ENCODE measurements at places on chromosomes 5 and 9.

- DNase-seq, result no peak
These were observed 388.9 kb upstream of the ACTBL2 start for GRCh38 chr5:57871496-57871895.

- peak; percentile 39 for DNase-seq
These were observed 290.5 kb downstream of the SLF1 start for GRCh38 chr5:94908889-94909480.

DNA sequence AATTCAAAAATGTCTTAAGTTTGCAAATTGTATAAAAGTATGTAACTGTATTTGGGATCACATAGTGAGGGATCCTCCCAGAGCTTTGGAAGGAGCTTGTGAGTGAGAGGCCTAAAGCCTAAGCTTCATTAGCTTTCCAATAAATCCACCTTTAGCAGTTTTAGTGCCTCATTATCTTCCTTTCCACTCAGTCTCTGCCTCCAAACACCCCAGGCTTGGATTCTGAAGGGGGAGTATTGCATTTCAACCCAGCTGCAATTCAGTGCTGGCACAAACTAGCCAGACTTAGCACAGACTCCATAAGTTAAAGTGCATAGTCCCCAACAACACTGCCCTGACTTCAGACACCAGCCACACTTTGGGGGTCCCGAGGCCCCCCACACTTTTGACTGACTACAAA is 113.5 kb downstream of the SMARCA2 start:
- no peak for DNase-seq

DNA sequence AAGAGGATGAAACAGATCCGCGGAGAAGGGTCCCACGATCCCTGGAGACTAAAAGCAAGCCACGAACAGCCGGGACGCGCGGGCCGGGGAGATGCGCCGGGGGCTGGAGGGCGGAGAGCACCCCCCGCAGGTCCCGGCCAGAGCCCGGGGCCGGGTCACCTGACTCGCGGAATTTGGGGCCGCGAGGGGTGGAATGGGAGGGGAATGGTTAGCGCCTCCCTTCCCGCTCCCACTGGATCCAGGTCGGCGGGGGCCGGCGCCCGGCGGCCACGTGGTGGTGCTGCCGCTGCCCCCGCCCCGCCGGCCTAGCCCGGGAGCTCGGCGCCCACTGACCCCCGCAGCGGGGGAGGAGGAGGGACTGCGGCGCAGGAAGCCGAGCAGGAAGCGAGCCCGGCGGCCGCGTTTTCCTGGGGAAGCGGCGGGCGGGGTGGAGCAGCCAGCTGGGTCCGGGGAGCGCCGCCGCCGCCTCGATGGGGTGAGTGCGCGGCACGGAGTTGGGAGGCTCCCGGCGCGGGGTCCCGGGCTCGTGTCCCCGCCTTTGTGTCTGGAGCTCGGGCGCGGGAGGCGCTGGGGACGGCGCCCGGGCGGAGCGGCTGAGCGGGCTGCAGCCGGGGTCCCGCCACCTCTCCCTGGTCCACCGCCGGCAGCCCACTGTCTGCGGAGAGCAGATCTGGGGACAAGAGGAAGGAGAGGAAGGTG is at the start of gene RAI14:
Gene RAI14 (plus strand): TSS at position 328 of the 699 bp plus-strand sequence. CDS start 30,592 bp downstream, outside the sequence.
- DNase-seq, result no peak

GRCh38 chr5:31407921-31408693 is 123.8 kb downstream of the DROSHA start:
- no peak for DNase-seq

DNA sequence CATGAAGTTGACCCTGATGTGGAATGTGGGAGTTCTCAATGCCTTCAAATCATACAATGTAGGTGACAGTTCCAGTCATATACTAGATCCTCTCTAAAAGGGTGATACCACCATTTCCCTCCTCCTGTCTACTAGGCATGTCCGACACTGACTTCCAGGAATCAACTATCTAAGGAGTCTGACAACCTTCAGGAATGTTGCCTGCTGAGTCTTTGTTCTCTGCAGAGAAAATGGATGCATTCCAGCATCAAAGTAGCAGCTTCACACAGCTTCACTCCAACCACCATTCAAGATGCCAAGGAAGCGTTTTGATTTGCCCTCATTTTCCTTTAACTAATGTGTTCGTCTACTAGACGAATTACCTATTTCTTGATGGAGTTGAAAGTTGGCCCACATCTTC is 530.2 kb downstream of the EBF1 start:
- no peak for DNase-seq

DNA sequence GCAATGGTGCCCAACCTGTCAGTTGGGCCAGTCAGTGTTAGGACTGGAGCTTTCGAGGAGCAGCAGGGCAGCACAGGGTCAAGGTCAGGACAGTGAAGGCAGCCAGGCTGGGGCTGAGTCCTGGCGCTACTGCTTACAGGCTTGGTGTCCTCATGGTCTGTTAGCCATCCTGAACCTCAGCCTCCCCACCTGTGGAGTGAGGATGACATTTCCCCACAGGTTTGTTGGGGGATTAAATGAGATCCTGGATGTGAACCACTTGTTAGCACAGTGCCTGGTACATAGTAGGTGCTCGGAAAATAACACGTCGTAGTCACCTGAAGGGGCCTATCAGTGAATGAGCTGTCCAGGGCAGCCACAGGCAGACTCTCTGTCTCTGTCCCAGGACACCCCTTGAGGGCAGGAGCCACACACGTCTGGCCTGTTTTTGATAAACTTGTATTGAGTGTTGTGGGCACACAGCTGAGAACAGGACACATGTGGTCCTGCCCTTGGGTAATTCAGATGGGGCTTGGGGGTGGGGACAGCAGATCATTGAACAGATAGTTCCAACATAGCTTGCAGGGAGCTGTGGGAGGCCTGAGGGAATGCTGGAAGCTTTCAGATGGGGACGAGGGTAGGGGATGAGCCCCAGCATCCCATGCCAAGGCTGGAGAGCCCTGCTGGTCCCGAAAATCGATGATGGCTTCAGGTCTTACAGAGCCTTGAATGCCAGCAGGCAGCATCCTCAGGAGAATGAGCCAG is 69.3 kb downstream of the AMBP start:
- no peak for DNase-seq

DNA sequence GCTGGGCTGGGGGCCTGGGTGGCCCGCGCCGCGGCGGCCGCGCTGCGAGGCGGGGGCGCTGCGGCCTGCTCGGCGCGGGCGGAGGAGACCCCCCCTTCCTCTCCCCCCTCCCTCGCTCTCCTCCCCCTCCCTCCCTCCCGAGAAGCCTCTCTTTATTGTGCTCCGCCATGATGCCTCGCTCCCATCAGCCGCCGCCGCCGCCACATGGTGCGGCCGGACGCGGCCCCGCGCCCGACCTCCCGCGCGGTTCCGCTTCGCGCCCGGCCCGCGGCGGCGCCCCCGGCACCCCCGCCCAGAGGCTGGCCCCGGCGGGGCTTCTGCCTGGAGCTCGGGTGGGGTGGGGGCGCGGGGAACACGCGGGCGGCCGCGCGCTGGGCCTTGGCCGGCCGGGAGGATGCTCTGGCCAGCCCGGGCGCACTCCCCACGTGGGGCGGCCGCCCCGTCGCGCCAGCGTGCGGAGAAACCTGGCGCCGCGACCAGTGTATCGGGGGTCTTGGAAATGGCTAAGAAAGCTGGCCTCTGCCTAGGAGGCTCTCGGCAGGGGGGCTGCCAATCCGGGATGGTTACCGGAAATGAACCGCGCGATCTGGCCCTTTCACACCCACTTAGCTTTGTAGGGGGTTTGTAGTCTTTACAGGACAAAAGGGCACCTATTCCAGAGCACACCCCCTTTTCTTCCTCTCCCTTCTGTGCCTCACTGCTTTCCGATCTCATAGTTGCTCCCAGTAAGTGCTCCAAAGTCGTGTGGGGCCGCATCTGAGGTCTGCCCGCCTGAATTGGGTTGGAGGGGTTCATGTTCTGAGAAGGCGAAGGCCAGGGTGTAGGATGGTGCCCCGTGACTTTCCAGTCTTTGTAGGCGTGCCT is 1.0 kb downstream of the SET start:
- peak; percentile 44 for DNase-seq

DNA sequence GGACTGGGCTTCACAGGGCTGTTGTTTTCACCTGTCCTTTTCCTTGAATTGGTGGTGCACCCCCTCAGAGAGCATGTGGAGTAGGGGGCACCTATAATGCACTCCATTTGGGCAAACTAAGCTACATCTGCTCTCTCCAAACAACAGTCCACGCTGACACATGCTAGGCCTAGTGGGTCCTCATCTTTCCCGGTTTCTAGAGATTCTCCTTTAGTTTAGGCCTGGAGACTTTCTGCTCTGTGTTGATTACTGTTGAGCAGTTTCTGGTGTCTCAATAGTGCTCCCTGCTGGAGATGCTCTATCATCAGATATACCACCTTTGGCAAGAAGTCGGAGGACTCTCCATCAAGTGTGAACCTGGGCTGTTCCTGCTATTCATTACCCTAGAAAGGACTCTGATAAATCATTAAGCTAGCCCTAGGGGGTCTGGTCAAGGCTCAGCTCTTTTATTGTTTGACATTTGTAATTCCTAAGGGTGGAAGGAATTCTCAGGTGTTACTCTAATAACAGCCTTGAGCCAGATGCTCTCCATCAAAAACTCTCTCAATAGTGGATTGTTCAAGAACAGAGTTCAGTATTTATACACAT is 64.0 kb upstream of the FYB1 start:
- peak; percentile 82 for DNase-seq

Measured in activated CD4-positive, alpha-beta T cell treated with anti-CD3 and anti-CD28 coated beads, Interleukin-2, amount 50 U/mL, for 16 hours (primary cell).